ENCODE measurements at places on chromosomes 2 and 18. TPM values are rescaled to one million over a fixed set of nuclear protein-coding genes. Genes with fewer than 3 reads are reported as not detected.

RAB12 gene
- total RNA-seq: 25.3 TPM

SFTPB gene
- total RNA-seq: 0.05 TPM

SULT1C2 gene
- not detected for total RNA-seq

DNAH6 gene
- 0.82 TPM for total RNA-seq

BCL11A gene
- total RNA-seq: 279 TPM

NFU1 gene
- total RNA-seq: 24.3 TPM

ESPNL gene
- total RNA-seq: 0.42 TPM

DNA sequence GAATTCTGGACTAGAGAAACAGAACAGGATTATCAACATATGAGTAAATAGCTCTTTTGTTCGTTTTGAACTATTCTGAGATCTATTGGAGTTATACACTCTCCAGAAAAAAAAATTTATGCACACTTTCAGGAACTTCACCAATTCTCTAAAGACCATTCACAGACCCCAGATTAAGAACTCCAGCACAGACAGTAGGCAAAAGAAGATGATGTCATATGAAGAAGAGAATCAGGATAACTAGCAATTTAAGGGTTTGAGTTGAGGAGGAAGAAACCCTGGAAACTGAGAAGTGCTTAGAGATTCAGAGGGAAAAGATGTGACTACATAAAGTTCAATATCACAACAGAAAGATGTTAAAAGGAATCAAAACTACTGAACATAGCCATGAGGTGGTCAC, 69.9 kb downstream of the SIGLEC15 start:
- H3K27me3 ChIP-seq: no peaks in the 10 kb centered on the region
- H3K4me3 ChIP-seq: no peak overlapping the region
- no peaks in the 10 kb centered on the region for H3K4me1 ChIP-seq
- DNase-seq: no peak
- peaks cover 73% of the 10 kb centered on the region for H3K36me3 ChIP-seq

DNA sequence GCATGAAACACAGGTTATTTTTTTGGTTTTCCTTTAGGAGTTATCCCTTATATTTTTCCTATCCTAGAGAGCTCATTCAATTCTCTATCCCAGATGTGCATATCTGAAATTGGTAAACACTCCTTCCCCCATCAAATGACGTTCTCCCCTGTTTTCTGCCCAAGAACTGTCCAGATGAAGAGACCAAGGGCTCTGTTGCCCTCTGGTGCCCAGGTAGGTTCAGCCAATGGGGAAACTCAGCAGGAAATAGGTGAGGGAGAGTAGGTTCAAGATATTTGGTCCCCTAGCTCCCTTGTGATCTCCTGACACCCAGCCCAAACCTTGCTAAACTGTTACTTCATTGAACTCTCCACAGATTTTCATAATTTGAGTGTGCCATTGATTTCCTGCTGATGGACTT, 14.1 kb upstream of the INO80C start:
- peaks cover 13% of the 10 kb centered on the region for H3K4me1 ChIP-seq
- DNase-seq: no peak
- no peaks in the 10 kb centered on the region for H3K27me3 ChIP-seq
- H3K27ac ChIP-seq: peak overlapping the region; percentile 87
- H3K4me3 ChIP-seq: no peak overlapping the region

- H3K36me3 ChIP-seq: no peaks in the 10 kb centered on the region
- no peak for DNase-seq
- no peak overlapping the region for H3K27ac ChIP-seq
- peaks cover 27% of the 10 kb centered on the region for H3K4me1 ChIP-seq
These were observed 71.4 kb upstream of the CXCR4 start for GRCh38 chr2:136189221-136189782.

DNA sequence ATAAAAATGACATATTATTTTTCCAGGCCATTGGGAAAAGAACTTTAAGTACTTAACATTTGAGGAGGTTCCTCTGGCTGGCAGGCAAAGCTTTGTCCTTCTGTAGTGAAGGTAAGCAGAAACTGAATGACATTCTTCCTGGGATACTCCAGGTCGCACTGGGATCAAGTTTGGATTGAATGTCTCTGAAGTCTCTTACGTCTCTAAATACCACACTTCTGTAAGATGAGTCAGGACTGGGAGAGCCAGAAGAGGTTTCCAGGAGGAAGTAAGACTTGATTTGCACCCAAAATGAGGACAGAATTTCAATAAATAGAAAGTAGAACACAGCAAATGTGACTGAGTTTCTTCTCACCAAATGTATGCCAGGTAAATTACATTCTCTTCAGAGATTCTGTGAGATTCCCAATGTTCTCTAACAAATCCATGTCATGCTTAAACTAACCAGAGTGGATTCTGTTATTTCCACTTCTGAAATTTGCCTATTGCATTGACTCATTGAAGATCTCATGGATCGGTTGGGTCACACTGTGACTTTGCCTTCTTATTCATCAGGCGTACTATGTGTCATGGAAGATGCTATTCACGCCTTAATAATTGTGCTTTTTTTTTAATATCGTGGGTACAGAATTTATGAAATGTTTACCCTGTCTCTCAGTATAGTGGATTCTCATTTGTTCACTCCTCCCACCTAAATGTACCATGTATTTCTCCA, 25.5 kb upstream of the VIT start:
- H3K27ac ChIP-seq: no peak overlapping the region
- H3K4me3 ChIP-seq: no peak overlapping the region
- H3K4me1 ChIP-seq: no peaks in the 10 kb centered on the region

GRCh38 chr2:150824118-150824517, 336.7 kb upstream of the RND3 start:
- H3K27me3 ChIP-seq: no peaks in the 10 kb centered on the region
- H3K36me3 ChIP-seq: no peaks in the 10 kb centered on the region
- no peak overlapping the region for H3K4me3 ChIP-seq
- DNase-seq: no peak

DNA sequence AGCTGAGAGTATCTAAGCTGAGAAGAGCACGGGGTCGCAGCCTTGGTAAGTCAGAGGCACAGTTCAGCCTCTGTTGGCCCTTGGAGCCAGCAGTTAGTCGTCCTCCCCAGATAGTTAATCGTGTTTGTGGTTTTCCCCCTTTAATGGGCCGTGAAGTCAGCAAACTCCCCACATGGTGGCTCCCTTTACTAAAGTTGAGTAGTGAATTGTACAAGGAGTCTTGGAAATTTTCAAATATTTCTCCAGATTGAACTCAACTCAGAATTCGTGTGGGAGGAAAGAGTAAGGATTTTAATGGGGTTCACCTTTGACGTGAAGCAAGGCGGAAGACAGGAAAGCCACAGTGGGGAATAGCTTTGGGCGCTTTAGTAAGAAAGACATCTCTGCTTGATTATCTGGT, 2.4 kb upstream of the ADCYAP1 start:
- peaks cover 59% of the 10 kb centered on the region for H3K27me3 ChIP-seq
- H3K36me3 ChIP-seq: no peaks in the 10 kb centered on the region
- no peak overlapping the region for H3K4me3 ChIP-seq
- DNase-seq: no peak

- no peak overlapping the region for H3K27ac ChIP-seq
- H3K4me1 ChIP-seq: no peaks in the 10 kb centered on the region
- no peak for DNase-seq
- no peak overlapping the region for H3K4me3 ChIP-seq
These were observed 14.1 kb downstream of the BBS5 start for GRCh38 chr2:169493360-169493759.

GRCh38 chr2:222232372-222232771, 66.4 kb downstream of the PAX3 start:
- H3K4me3 ChIP-seq: no peak overlapping the region
- peaks cover 4% of the 10 kb centered on the region for H3K27me3 ChIP-seq
- no peak for DNase-seq
- no peaks in the 10 kb centered on the region for H3K36me3 ChIP-seq
- H3K4me1 ChIP-seq: no peaks in the 10 kb centered on the region

DNA sequence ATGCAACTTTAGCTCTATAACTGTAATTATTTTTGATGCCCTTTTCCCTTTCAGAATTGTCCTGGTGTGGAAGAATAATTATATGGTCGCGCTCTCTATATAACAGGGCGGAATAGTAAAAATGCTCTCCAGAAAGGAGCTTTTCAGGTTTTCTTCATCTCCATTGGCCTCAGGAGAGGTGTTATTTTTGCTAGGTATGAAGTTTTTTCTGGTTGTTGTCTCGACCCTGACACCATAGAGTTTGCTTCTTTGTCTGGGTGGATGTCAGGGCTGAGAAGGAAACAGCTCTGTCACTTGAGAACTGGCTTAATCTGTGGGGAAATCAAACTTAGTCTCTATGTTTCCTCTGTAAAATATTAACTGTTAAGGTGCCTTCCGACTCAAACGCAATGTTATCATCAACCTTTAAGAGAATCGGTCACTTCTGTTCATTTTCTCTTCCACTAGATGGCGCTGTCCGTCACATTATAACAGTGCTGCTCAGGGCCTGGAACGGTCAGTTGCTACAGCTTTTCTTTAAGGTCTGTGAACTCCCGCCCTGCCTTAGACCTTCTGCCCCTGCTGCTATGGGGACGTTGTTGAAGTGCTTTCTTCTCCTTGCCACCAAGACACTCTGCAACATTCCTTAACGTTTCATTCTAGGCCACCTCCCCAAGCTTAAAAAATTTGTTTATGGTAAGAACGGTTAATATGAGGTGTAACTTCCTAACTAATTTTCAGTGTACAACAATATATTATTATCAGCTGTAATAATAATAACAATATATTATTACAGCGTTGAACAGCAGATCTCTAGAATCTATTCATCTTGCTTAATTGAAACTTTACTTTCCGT, 23.8 kb upstream of the SERPINB12 start:
- no peak overlapping the region for H3K27ac ChIP-seq
- no peak for DNase-seq
- H3K4me1 ChIP-seq: peaks cover 3% of the 10 kb centered on the region
- no peaks in the 10 kb centered on the region for H3K36me3 ChIP-seq
- peaks cover 9% of the 10 kb centered on the region for H3K27me3 ChIP-seq

GRCh38 chr2:227939271-227940027, 68.0 kb downstream of the DAW1 start:
- no peak for DNase-seq
- H3K4me3 ChIP-seq: no peak overlapping the region
- no peaks in the 10 kb centered on the region for H3K36me3 ChIP-seq
- H3K27ac ChIP-seq: no peak overlapping the region

DNA sequence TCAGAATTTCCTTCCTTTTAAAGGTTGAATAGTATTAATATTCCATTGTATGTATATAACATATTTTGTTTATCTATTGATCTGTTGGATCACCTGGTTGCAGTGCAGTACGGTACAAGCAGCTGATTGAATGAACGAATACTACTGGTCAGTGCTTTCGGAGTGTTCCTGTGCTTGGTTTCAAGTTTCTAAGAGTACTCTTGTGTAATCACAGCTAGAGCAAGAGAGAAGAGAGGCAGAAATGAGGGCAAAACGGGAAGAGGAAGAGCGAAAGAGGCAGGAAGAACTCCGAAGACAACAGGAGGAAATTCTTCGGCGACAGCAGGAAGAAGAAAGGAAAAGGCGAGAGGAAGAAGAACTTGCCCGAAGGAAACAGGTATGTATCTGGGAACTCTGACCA, 40.3 kb upstream of the KCNJ13 start:
- no peaks in the 10 kb centered on the region for H3K4me1 ChIP-seq
- H3K36me3 ChIP-seq: peaks cover 86% of the 10 kb centered on the region
- no peaks in the 10 kb centered on the region for H3K27me3 ChIP-seq
- no peak overlapping the region for H3K27ac ChIP-seq

DNA sequence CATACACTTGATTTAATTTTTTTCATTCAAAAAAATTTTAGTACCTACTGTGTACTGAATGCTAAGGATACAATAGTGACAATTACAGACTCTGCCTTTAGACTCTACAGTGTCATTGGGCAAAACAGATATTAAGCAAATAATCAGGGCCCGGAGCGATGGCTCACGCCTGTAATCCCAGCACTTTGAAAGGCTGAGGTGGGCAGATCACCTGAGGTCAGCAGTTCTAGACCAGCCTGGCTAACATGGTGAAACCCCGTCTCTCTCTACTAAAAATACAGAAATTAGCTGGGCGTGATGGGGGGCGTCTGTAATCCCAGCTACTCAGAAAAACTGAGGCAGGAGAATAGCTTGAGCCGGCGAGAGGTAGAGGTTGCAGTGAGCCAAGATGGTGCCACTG, 1.4 kb downstream of the UBXN2A start:
- H3K36me3 ChIP-seq: peaks cover 1% of the 10 kb centered on the region
- H3K27me3 ChIP-seq: no peaks in the 10 kb centered on the region
- no peak overlapping the region for H3K27ac ChIP-seq
- no peak for DNase-seq

- peaks cover 81% of the 10 kb centered on the region for H3K36me3 ChIP-seq
- H3K4me1 ChIP-seq: peaks cover 35% of the 10 kb centered on the region
- H3K4me3 ChIP-seq: peak overlapping the region; percentile 94
- DNase-seq: peak; percentile 73
These were observed 602 bp downstream of the SNX17 start for GRCh38 chr2:27370816-27371620.
